ENCODE measurements at places on chromosomes 6 and 20.

- no peak for DNase-seq
Observed at GRCh38 chr6:137853569-137854213, 13.4 kb upstream of the TNFAIP3 start.

GRCh38 chr6:30158475-30159040 lies 2.5 kb downstream of the TRIM10 start:
- no peak for DNase-seq

GRCh38 chr6:142569676-142570075 lies 267.9 kb downstream of the ADGRG6 start:
- DNase-seq = no peak

- DNase-seq = no peak
Observed at GRCh38 chr20:34720266-34720665, 16.1 kb downstream of the TP53INP2 start.

GRCh38 chr6:119552021-119552420 lies 202.5 kb upstream of the MAN1A1 start:
- DNase-seq = no peak

Data from skeletal muscle cell (primary cell).